Activated B cell treated with CpG ODN at 0.5 μM for 24 hours (primary cell): ENCODE measurements at places on chromosomes 1 and 21. TPM values are rescaled to one million over a fixed set of nuclear protein-coding genes. Genes with fewer than 3 reads are reported as not detected.

B3GALT2 gene
- total RNA-seq, result not detected in 2 replicates

ATP1A4 gene
- total RNA-seq, result not detected in 2 replicates

OR2M3 gene
- total RNA-seq, result not detected in 2 replicates

EPHA10 gene
- 0.12 and 0.27 TPM in 2 replicates for total RNA-seq

LORICRIN gene
- total RNA-seq, result 0.59 and 0.80 TPM in 2 replicates

SLC30A10 gene
- total RNA-seq, result 0.11 TPM in 1 of 2 replicates, not detected in the other

DIO1 gene
- total RNA-seq, result not detected in 2 replicates

PDPN gene
- total RNA-seq, result not detected in 2 replicates

GPR52 gene
- 7.7 and 12.4 TPM in 2 replicates for total RNA-seq

MAGI3 gene
- 0.83 and 1.0 TPM in 2 replicates for total RNA-seq

DNA sequence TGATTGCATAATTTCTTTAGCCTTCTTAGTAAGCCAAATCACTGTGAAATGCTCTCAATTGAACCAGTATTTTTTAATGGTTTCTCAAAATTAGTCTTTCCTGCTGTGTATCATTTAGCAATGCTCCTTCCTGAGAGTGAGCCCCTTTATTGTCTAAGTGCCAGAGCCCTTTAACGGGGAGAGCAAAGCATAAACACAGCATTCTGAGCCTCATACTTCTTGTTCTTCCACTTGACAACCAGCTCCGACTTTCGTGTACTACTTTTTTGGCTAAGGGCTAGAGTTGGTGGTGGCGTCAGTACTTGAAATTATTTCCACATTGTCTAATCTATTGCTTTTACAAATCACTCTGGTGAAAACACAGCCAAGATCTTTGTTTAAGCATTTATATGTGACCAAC, 299.0 kb downstream of the TPR start:
- peaks cover 2% of the 10 kb centered on the region for H3K27me3 ChIP-seq
- H3K4me3 ChIP-seq, result no peak overlapping the region
- H3K36me3 ChIP-seq, result no peaks in the 10 kb centered on the region
- H3K27ac ChIP-seq, result no peak overlapping the region
- DNase-seq, result no peak

GRCh38 chr1:6570100-6570499, 9.7 kb upstream of the ZBTB48 start:
- H3K4me1 ChIP-seq, result no peaks in the 10 kb centered on the region
- DNase-seq, result no peak
- H3K4me3 ChIP-seq, result no peak overlapping the region
- H3K27ac ChIP-seq, result no peak overlapping the region
- no peaks in the 10 kb centered on the region for H3K36me3 ChIP-seq

DNA sequence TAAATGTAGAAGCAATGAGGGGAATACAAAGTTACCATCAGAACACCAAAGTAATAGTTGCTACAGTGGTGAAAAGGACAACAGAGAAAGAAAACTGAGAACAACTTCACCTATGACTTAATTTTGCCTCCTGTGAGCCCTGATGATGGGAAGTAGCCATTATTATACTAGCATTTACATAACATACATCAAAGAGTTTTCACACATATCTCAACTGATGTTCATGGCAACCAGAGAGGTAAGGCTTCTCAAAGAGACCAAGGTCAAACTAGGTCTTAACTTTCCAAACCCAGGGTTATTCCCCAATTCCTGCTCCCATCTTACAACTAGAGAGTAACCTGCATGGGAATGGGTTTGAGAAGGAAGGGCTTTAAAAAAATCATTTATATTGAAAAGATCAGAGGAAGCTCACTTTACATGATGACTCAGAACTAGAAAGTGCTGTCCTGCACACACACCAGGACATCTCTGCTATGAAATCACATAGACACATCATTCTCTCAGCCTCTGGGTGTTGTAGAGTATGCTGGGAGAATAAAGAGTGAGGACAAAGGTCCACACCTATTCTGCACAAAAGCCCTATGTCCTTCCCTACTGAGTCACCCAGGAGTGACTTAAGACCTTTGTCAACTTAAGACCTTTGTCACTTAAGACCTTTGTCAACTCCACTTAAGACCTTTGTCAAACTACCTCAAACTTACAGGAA, 179.7 kb downstream of the TNFSF18 start:
- H3K27me3 ChIP-seq, result no peaks in the 10 kb centered on the region
- peak overlapping the region; percentile 37 for H3K27ac ChIP-seq
- H3K4me1 ChIP-seq, result peaks cover 20% of the 10 kb centered on the region
- H3K4me3 ChIP-seq, result no peak overlapping the region

DNA sequence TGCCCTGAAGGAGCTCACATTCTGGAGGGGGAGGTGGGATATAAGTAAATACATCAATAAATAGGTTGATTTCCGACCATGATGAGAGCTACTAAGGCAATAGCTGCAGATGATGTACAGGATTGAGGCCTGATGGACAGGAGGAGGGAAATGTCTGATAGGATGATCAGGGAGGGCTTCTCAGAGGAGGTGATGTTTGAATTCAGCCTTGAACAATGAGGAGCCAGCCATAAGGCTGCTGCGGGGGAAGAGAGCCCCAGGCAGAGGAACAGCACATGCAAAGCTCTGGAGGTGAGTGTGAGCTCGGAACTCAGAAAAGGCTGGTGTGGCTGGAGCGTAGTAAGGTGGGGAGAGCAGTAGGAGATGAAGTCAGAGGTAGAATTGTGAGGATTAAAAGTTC, 411.7 kb downstream of the PTPRU start:
- no peak for DNase-seq
- H3K27me3 ChIP-seq, result peaks cover 15% of the 10 kb centered on the region
- H3K27ac ChIP-seq, result no peak overlapping the region
- H3K4me3 ChIP-seq, result no peak overlapping the region

DNA sequence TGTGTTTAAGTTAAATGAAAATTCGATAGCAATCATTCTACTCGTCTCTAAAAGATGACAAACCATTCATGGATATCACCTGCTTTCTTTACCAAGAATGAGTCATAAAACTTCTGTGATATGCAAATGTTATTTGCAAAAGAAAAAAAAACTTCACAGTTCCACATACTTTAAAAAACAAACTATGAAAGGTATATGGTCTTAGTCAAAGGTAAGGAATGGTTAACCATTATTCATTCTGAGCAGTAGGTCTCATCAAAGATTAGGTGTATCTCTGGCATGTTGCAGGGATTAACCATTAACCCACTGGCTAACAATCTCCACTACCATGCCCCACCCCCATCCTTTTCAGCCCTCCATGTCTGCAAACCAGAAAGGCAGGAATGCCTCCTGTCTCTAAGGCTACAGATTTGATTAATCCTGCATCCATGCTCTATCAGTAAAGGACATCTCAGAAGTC, 44.4 kb downstream of the PTPN14 start:
- no peak for DNase-seq
- no peaks in the 10 kb centered on the region for H3K36me3 ChIP-seq
- peaks cover 4% of the 10 kb centered on the region for H3K27me3 ChIP-seq
- H3K4me3 ChIP-seq, result no peak overlapping the region

GRCh38 chr1:161733526-161733925, 12.2 kb downstream of the FCRLB start:
- H3K4me3 ChIP-seq, result no peak overlapping the region
- H3K27ac ChIP-seq, result no peak overlapping the region
- no peak for DNase-seq
- H3K27me3 ChIP-seq, result no peaks in the 10 kb centered on the region
- H3K4me1 ChIP-seq, result peaks cover 36% of the 10 kb centered on the region

DNA sequence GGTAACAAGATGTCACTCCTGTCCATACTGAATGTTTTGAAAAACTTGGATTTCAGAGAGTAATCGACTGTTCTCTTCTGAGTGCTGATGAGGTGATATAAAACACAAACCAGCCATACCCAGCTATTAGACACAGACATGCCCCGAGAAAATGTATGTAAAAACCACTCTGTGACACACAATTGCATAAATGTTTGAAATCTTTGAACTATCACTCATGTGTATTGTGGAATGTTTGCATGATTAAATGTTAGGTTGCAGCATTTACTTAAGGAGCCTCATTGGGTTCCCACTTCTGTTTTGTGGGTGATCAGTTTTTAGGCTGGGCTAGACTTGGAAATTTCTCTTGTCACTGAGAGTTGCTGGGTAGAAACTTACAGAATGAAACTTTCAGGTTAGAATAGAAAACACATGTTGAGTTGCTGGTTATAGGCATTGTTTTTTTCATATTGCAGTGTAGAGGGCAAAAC, 270.4 kb upstream of the B3GALT2 start:
- DNase-seq, result no peak
- no peak overlapping the region for H3K27ac ChIP-seq
- no peaks in the 10 kb centered on the region for H3K36me3 ChIP-seq
- H3K4me3 ChIP-seq, result no peak overlapping the region

DNA sequence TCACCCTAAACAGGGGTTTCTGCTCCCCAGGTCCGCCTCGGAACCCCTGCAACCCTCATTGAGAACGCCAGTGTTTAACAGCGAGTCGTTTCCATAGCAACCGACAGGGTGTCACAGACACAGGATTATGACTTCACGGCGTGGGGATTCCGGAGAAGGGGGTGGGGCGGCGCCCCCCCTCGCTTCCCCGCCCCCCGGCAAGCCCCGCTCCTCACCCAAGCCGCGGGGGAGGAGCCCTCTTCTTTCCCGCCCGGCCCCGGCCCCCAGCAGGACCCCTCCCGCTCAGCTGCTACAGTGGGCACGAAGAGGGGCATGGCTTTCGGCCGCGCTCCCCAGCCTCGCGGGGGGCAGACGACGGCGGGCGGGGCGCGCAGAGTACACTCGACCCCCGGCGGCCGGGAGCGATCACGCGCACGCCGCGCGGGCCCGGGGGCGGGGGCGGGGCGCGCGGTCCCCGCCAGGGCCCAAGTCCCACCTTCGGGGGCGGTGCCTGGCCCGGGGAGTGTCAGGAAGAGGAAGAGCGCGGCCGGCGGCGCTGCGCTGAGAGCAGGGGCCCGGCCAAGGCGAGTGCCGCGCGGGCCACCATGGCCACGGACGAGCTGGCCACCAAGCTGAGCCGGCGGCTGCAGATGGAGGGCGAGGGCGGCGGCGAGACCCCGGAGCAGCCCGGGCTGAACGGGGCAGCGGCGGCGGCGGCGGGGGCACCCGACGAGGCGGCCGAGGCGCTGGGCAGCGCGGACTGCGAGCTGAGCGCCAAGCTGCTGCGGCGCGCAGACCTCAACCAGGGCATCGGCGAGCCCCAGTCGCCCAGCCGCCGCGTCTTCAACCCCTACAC, at the start of gene EFHD2:
TSS of gene EFHD2 (plus strand) at position 501 of the 835 bp plus-strand sequence. CDS start at position 585, 84 bp downstream.
- H3K27me3 ChIP-seq, result peaks cover 4% of the 10 kb centered on the region
- H3K36me3 ChIP-seq, result peaks cover 12% of the 10 kb centered on the region
- H3K4me3 ChIP-seq, result peak within 1 kb of the TSS; percentile 91
- DNase-seq, result peak; percentile 84

- H3K4me3 ChIP-seq, result no peak overlapping the region
- H3K27me3 ChIP-seq, result no peaks in the 10 kb centered on the region
- DNase-seq, result no peak
- H3K4me1 ChIP-seq, result peaks cover 58% of the 10 kb centered on the region
- H3K36me3 ChIP-seq, result peaks cover 62% of the 10 kb centered on the region
These were observed 14.2 kb downstream of the THRAP3 start for GRCh38 chr1:36238433-36238832.

GRCh38 chr1:185512442-185512841, 195.4 kb upstream of the IVNS1ABP start:
- no peaks in the 10 kb centered on the region for H3K27me3 ChIP-seq
- no peaks in the 10 kb centered on the region for H3K4me1 ChIP-seq

DNA sequence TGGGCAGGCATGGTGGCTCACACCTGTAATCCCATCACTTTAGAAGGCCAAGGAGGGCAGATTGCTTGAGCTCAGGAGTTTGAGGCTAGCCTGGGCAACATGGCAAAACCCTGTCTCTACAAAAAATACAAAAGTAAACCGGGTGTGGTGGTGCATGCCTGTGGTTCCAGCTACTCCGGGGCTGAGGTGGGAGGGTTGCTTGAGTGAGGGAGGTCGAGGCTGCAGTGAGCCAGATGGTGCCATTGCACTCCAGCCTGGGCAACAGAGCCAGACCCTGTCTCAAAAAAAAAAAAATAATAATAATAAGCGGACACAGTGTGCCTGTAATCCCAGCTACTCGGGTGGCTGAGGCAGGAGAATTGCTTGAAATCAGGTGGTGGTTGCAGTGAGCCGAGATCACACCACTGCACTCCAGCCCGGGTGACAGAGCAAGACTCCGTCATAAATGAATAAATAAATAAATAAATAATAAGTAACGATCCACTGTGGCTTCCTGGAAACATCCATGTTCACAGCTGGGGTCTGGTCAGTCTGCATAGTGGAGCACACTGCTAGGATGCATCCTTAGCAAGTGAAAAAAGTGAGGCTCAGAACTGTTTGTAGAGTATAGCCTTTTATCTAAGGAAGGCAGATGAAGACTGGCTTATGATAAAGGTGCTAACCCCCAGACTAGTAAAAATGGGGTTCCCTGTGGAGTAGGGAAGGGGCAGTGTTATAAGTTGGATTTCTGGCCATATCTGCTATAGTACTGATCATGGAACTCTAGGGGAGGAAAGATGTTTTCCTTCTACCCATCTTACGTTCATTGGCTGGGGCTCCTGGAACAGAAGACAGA, 15.7 kb downstream of the PKNOX1 start:
- H3K27me3 ChIP-seq, result no peaks in the 10 kb centered on the region
- no peak for DNase-seq
- H3K4me1 ChIP-seq, result peaks cover 34% of the 10 kb centered on the region
- H3K4me3 ChIP-seq, result no peak overlapping the region
- no peak overlapping the region for H3K27ac ChIP-seq
